ENCODE measurements at places on chromosomes 1 and 21. TPM values are rescaled to one million over a fixed set of nuclear protein-coding genes. Genes with fewer than 3 reads are reported as not detected.
A peak's percentile ranks its signal among the peaks of the same experiment; 100 is the strongest.

GRCh38 chr1:54095546-54096226 lies 42.3 kb downstream of the TCEANC2 start:
- no peak overlapping the region for H3K4me3 ChIP-seq
- H3K27me3 ChIP-seq = no peaks in the 10 kb centered on the region
- DNase-seq = no peak
- peaks cover 15% of the 10 kb centered on the region for H3K4me1 ChIP-seq

The MASP2 gene
- 0.09 TPM for total RNA-seq

GRCh38 chr1:231931846-231932454 lies 305.4 kb downstream of the DISC1 start:
- no peak for DNase-seq
- H3K27me3 ChIP-seq = no peaks in the 10 kb centered on the region
- H3K4me1 ChIP-seq = peaks cover 50% of the 10 kb centered on the region
- no peak overlapping the region for H3K27ac ChIP-seq
- H3K36me3 ChIP-seq = no peaks in the 10 kb centered on the region
- H3K4me3 ChIP-seq = no peak overlapping the region

DNA sequence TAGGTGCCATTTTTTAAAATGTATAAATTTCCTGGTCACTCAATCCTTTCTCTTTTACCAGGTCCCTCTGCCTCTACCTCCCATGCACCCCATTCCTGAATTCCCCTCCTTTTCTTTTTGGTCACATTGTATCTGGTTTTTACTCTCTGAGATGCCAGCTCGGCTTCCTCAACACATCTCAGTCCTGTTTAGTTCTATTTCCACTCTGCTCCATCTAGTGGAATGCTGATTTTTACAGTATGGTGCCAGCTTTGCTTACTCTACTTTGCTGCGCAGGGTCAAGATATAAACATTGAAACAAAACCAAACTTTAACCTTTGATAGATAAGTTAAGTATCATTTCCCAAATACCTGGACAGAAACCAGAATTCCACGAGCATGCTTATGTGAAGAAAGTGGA lies 96.0 kb downstream of the ESRRG start:
- no peak overlapping the region for H3K27ac ChIP-seq
- H3K36me3 ChIP-seq = no peaks in the 10 kb centered on the region
- no peaks in the 10 kb centered on the region for H3K27me3 ChIP-seq
- no peaks in the 10 kb centered on the region for H3K4me1 ChIP-seq
- no peak overlapping the region for H3K4me3 ChIP-seq
- no peak for DNase-seq

The OR2T33 gene
- not detected for total RNA-seq

DNA sequence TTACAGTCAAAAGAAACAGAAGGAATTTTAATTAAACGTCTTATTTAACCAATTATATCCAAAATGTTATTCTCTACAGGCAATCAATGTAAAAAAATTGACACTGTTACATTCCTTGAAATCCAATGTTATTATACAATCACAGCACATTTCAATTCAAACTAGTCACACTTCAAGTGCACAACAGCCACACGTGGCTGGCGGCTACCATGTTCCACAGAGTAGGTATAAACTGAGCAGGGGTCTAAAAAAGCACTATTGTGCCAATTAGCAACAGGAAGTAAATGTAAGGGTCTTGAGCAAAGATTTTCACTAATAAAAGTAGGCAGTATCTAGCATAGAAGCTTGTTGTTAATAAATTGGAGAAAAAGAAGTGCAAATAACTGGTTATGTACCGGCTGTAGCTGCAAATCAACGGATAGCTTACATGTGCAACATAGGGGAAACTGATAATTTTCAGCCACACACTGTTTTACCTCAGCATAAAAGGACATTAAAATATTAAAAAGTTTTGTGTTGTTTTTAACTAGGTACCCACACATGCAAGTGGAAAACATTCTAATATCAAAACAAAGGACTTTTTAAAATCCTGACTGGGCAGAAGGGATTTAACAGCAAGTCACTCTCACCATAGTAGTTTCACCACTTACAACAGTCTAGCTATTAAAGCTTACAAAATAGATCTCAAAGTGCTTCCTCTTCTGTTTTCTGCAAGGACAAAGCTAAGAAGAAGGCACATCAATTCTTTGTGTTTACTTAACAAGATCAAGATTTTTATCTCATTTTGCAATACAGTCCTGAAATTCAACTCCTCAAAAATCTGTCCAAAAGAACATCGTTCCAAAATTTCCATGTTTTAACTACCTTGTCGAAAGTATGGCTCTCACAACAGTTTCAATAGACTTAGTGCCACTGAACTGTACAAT lies 2.5 kb downstream of the CSDE1 start:
- peak overlapping the region; percentile 95 for H3K4me3 ChIP-seq
- peaks cover 31% of the 10 kb centered on the region for H3K4me1 ChIP-seq
- H3K27ac ChIP-seq = no peak overlapping the region

DNA sequence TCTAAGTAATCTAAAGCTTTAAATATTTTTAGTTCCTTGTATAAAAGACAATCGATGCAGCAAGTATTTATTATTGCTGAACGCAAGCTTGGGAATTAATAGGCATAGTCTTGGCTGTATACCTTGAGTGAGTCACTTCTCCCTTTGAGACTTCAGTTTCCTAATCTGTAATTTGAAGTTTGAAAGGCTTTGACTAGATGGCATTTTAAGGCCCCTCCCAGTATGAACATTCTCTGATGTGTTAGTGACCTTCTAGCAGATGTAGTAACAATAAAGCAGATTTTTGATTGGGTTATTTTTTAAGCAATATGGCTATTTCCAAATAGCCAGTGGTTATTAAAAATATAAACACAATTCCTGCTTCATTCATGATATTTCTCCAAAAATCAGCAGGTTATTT lies 58.2 kb downstream of the DUSP10 start:
- H3K27me3 ChIP-seq = no peaks in the 10 kb centered on the region
- DNase-seq = no peak
- H3K36me3 ChIP-seq = no peaks in the 10 kb centered on the region
- H3K4me3 ChIP-seq = no peak overlapping the region
- H3K4me1 ChIP-seq = no peaks in the 10 kb centered on the region

DNA sequence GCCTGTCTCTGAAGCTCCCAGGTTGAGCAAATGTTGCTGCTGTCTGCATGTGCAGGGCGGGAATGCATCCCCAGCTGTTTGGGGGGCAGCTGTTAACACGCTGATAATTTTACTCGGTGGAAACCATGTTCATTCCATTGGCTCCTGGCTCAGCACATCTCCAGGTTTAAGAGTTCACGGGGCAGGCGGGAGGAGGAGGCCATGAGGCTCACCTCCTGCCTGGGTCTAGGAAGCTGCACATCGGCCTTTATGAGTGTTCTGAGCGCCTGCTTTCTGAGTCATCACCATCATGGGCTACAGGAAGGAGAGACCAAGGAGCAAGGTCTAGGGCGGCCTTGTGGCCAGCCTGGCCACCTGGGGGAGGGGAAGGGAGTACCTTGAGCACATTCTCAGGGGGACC lies 29.7 kb downstream of the AJAP1 start:
- DNase-seq = no peak
- H3K27me3 ChIP-seq = peaks cover 66% of the 10 kb centered on the region
- H3K27ac ChIP-seq = no peak overlapping the region
- peaks cover 12% of the 10 kb centered on the region for H3K4me1 ChIP-seq
- H3K4me3 ChIP-seq = no peak overlapping the region

GRCh38 chr21:39377444-39378050 lies 28.7 kb upstream of the HMGN1 start:
- H3K4me1 ChIP-seq = peaks cover 16% of the 10 kb centered on the region
- no peak overlapping the region for H3K27ac ChIP-seq
- H3K36me3 ChIP-seq = no peaks in the 10 kb centered on the region
- no peaks in the 10 kb centered on the region for H3K27me3 ChIP-seq
- DNase-seq = no peak

The NCAM2 gene
- total RNA-seq = 0.40 TPM

GRCh38 chr1:30790850-30791778 lies 33.5 kb upstream of the LAPTM5 start:
- H3K4me1 ChIP-seq = peaks cover 8% of the 10 kb centered on the region
- no peaks in the 10 kb centered on the region for H3K36me3 ChIP-seq

DNA sequence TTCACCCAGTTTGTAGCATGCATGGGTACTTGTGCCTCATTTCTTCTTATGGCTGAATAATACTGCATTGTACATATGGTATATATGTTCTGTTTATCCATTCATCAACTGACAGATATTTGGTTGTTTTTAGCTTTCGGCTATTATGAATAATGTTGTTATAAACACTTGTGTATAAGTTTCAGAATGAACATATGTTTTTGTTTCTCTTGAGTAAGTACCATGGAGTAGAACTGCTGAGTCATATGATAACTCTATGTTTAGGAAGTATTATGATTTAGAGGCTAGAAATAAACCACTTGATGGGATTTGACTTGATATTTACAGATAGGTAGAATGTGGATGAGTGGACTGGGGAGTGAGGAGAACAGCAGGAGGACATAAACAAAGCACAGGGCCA lies 48.6 kb downstream of the WNT2B start:
- H3K4me1 ChIP-seq = peaks cover 26% of the 10 kb centered on the region
- H3K36me3 ChIP-seq = no peaks in the 10 kb centered on the region
- H3K27me3 ChIP-seq = no peaks in the 10 kb centered on the region
- H3K4me3 ChIP-seq = no peak overlapping the region
- DNase-seq = no peak

DNA sequence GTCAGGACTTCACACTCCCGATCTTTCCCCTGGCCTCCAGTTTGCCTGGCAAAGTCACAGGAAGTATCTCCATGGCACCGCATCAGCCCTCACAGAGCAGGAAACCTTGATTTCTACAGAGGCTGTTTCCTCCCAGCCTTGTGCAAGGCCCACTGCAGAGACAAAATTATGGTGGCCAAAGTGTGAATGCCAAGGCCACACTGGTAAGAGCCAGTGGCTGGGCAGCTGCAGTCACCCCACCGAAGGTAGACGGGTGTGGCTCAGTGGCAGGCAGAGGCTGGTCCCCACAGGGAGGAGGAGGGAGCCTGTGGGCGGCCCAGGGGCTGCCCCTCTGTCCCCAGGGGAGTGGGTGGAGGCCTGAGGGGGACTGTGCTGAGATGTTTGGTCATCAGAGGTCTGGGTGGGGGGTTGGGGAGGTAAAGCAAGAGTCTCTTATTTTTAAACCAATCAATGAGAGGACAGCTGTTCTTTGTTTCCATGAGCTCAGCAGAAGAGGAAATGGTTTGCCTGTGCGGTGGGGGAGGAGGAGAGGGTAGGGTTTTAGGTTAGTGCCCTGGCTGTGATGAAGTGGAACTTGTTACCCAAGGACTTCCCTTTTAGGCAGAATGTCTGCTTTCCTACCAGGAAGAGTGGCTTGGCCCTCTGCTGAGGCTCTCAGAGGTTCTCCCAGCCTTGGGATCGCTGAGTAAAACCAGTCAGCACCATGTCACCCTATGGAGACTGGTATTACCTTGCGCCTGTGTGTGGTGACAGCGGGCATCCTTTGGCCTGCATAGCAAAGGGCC lies 18.0 kb upstream of the BTG2 start:
- H3K4me1 ChIP-seq = peaks cover 55% of the 10 kb centered on the region
- no peaks in the 10 kb centered on the region for H3K27me3 ChIP-seq
- no peak overlapping the region for H3K27ac ChIP-seq
- H3K4me3 ChIP-seq = no peak overlapping the region
- no peaks in the 10 kb centered on the region for H3K36me3 ChIP-seq
